ENCODE measurements at places on chromosomes 16 and 17.

DNA sequence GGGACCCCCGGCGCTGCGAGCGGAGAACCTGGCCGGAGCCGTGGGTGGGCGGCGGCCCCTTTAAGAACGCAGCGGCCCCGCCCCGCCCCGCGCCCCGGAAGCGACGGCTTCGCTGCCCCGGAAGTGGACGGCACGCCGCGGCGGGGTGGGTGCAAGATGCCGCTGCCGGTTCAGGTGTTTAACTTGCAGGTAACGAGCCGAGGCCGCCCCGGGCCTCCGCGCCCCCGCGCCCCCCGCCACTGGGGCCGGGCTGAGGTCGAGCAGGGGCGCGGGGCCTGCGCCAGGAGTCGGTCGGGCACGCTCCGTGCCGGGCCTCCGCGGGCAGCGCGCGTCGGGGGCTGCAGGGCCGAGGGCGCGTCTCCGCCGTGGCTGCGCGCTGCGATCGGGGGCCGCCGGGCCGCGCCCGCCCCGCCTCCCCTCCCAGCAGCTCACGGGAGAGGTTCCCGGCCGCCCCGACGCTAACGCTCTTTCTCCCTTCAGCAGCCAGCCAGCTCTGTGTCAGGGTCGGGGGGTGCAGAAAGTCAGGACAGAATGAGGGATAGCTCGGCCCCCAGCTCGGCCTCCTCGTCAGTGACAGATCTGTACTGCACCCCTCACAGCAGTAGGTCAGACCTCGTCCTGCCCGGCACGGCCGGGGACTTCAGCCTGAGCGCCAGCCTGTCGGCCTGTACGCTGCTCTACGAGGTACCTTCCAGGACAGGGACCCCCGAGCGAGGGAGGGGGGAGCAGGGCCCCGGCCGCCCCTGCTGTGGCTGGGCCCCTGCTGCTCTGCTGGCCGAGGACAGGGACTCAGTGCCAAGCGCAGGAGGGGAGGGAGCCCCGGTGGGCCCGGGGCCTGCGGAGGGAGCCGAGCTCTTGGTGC lies at the start of the genes GPS1 and RFNG:
Gene GPS1, plus strand, starts transcription at position 123 of the 862 bp plus-strand sequence. Its CDS starts 34 bp downstream, at position 157.
Gene RFNG, minus strand, starts transcription at position 36 of the 862 bp plus-strand sequence. CDS start 45 bp downstream, outside the sequence.
- DNase-seq: peak; percentile 77

DNA sequence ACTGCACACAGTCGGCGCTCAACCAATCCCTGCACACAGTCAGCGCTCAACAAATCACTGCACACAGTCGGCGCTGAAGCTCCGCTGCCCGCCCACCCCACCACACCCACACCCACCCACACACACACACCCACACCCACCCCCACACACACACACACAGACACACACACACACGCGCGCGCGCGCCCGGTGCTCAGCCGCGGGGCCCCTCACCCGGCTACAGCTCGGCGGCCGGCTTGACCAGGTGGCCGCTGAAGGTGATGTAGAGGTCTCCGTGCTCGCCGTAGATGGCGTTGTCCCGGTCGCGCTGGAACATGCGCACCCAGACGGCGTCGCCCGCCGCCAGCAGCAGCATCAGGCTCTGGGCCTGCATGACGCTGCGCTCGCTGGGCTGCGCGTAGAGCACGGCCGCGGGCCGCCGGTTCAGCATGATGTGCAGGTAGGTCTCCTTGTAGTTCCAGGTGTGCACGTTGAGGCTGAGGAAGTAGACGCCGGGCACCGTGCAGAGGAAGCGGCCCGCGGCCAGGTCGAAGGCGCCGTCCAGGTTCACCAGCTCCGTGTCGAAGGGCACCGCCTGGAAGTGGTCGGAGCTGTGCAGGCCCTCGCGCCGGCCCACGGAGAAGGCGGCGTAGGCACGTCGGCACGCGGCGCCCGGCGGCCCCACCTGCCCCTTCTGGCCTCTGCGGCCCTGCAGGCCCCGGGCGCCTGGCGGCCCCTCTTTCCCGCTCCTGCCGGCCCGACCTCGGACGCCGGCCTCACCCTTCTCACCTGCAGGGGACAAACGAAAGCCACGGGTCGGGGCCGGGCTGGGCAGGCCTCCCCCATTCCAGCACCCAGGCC lies 2.5 kb downstream of the C1QTNF8 start:
- DNase-seq: no peak

GRCh38 chr17:48219617-48220016 lies 112.1 kb downstream of the SNX11 start:
- no peak for DNase-seq

DNA sequence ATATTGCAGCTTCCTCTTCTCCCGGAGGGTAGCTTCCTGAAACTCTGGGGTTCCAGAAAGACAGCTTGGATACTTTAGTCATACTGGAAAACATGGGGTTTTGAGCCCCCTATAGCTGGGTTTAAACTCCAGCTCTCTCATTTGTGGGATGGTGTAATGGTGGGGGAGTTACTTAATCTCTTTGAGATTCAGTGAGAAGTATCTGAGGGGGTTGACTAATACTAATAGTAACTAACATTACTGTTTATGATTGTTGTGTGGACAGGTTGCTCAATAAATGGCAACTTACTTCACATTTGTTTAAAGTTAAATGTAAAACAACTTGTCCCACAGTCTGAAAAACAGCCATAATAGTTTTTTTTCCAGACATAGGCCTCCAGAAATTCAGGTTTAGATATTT lies 5.1 kb upstream of the SUZ12 start:
- peak; percentile 75 for DNase-seq

- peak; percentile 78 for DNase-seq
These were observed 36.3 kb downstream of the POLR3E start for GRCh38 chr16:22333457-22333994.

Measured in inflammatory macrophage (primary cell).